ENCODE measurements at places on chromosomes 2 and 18.

- no peak for DNase-seq
These were observed 66.7 kb upstream of the TFCP2L1 start for GRCh38 chr2:121351521-121352318.

DNA sequence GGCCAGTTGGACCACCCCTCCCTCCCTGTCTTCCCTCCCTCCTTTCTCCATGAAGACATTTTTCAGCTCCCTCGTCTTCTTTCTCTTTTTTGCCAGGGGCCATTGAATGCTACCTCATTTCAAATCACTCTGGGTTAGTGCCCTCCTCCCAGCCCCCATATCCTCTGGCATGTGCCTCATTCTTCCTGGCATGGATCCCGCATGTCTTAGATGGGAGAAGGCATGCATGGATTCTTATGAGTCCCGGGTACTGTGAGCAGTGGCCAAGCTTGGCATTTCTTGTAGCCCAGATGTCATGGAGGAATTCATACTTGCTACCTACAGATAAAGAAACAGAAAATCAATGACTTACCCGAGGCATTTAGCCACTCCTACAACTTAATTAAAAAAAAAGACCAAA is 9.0 kb upstream of the HAAO start:
- no peak for DNase-seq

DNA sequence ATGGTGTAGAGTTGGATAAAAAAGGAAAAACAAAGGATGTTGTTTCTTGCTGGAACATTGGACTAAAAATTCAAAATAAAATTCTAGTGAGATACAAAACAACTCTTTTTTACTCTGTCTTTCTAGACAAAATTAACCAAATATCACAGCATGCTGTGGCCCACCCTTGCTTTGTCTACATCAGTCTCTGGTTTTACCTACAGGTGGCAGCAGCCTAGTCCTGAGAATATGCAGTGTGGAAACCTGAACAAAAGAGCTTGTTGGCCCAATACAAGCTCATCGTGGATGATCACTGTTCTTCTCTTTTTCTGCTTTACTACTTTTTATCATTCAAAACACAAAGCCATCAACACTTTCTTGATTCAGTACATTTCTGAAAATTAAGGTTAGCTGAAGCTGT is 210.4 kb downstream of the CDH19 start:
- no peak for DNase-seq

GRCh38 chr2:181106789-181107627 is 126.6 kb downstream of the UBE2E3 start:
- DNase-seq, result no peak

GRCh38 chr2:37378411-37378810 is 34.0 kb downstream of the QPCT start:
- no peak for DNase-seq

GRCh38 chr18:72871091-72871490 is 3.3 kb upstream of the NETO1 start:
- no peak for DNase-seq

- DNase-seq, result no peak
These were observed 34.7 kb downstream of the INPP4A start for GRCh38 chr2:98479371-98479770.

GRCh38 chr18:55430026-55430425 is 158.0 kb downstream of the TCF4 start:
- no peak for DNase-seq

- DNase-seq, result no peak
These were observed 6.8 kb upstream of the GREB1 start for GRCh38 chr2:11527001-11527400.

DNA sequence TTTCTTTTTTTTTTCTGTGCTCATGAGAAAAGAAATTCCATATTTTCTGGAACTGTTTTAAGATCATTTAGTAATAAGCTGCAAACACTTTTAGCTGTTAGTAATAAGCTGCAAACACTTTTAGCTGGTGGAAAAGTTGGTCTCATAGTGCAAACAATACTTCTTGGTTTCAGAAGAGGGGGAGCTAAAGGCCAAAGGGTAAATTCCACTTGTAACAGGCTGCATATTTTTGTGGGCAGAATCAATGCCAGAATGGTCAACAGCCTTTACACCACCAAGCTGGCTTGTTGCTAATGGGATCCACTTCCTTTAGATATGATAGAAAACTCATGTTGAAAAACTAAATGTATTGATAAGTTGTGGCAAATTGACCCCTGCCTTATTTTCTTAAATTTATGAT is 356.8 kb downstream of the NR4A2 start:
- DNase-seq, result no peak

- DNase-seq, result no peak
These were observed 12.5 kb downstream of the SPTBN1 start for GRCh38 chr2:54468673-54469072.

DNA sequence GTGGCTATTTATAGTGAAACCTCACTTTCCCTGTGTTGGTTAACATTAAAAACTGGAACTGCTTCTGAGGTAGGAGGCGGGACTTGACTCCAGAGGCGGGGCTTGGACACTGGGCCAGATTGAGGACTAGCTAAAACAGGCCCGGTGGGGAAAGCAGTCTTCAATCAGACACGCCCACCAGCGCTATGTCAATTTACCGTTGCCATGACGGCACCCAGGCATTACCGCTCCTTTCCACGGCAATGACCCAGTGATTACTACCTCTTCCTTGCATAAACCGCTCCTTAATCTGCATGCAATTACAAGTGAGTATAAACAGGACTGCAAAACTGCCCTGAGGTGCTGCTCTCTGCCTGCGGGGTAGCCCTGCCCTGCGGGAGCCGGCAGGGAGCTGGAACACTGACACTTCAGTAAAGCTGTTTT is 35.3 kb downstream of the LRRFIP1 start:
- DNase-seq, result peak; percentile 82

DNA sequence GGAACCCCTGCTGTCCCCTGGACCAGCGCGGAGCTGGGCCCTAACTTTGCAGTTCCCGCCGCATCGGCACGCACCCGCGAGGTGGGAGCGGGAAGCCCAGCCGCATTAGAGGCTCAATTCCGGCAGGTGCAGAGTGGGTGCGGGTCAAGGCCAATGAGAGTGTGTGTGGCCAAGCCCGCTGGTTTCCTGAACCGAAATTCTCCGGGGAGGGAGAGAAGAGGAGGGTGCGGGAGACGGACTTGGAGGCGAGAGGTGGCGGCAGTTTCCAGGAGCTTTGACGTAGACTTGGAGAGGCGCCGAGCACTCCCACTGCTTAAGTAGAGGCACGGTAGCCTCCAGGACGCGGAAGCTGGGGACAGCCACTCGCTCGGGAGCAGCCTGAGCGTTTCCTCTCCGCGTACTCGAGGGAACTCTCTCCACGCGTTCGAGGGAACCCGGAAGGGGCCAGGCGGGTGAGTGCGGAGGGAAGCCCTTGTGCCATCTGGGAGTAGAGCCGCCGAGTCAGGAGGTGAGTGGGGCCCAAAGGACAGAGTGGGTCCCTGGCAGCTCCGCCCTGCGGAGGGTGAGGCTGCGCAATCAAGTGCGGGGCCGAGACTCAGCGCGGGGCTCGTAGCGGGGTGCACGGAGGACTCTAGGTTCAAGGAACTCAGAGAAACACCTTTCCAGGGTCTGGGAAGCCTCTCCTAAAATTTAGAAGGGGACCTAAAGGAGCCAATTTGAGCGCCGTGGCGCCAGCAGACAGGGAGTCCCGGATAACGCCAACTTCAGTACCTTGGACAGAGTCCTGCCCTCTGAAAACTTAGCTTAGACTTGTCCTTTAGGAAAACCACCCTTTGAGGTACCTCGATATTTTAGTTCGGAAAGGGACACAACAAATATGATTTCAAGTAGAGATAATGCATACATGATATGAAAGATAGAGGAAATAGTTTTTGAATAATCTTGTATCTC is at the start of gene FAM237A:
TSS of gene FAM237A (plus strand) at position 413 of the 951 bp plus-strand sequence. CDS start 1,750 bp downstream, outside the sequence.
- DNase-seq, result no peak

DNA sequence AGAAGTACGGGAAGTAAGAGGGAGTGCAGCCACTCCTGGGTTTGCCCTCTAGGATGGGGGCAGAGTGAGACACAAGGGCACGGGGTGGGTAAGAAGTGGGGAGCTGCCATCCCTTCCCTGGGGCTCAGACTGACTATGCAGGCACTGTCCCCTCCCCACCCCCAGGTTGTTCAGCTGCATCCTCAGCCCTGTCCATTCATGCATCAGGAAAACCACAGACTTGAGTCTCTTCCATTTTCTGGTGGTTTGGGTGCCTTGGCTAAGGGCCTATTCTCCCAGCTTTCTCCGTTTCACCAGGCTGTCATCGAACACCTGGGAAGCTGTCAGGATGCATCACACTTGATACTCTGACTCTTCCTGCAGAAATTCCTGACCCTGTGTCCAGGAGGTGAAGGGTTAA is 111.9 kb downstream of the TFCP2L1 start:
- DNase-seq, result no peak

DNA sequence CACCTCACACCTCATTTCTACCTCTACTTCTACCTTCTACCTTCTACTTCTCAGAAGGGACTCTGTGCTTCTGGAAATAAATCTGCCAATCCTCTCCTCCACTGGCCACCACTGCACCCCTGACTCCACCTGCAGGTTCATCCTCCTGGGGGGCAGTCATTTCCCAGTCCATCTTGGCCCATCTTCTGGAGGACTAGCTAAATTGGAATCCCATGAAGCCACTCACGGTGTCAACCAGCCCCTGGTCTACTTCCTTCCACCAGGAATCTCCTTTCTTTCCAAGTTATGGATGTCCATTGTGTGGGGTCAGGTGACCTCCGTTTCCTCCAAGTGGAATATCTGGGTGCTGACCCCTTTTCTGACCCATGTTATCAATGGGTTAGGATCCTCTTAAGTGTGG is 3.9 kb downstream of the WNT10A start:
- no peak for DNase-seq

GRCh38 chr2:139529080-139529479 is 748.9 kb upstream of the NXPH2 start:
- DNase-seq, result no peak

GRCh38 chr2:105114551-105114950 is 76.7 kb downstream of the MRPS9 start:
- no peak for DNase-seq

DNA sequence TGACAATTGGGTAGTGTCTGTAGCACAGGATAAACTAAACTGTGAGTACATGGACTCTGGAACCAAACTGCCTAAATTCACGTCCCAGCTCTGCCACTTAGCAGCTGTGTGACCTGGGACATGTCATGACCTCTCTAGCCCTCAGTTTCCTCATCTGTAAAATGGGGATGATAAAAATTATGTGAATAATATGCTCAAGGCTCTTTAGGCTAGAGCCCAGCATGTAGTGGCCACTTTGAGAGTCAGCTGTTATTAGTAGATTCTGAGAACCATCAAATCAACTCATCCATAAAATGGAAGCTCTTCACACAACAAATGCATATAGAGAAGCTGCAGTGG is 87.7 kb downstream of the INPP5D start:
- DNase-seq, result no peak

GRCh38 chr2:46841621-46842020 is 74.0 kb downstream of the MCFD2 start:
- DNase-seq, result peak; percentile 47

GRCh38 chr2:173079973-173080860 is 4.6 kb downstream of the MAP3K20 start:
- no peak for DNase-seq

GRCh38 chr2:43324259-43325106 is 98.1 kb upstream of the ZFP36L2 start:
- DNase-seq, result no peak

DNA sequence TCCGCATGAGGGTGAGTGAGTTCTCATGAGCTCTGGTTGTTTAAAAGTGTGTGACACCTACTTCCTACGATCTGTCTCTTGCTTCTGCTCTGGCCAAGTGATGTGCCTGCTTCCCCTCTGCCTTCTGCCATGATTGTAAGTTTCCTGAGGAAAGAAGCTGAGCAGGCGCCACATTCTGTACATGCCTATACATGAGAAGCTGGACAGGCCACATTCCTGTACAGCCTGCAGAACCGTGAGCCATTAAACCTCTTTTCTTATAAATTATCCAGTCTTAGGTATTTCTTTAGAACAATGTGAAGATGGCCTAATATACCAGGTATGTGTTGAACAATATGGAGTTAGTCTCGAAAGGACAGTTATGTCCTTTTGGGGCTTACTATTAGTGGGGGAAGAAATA is 281.0 kb downstream of the ALK start:
- DNase-seq, result no peak

- no peak for DNase-seq
These were observed 198.0 kb upstream of the SALL3 start for GRCh38 chr18:78781601-78781960.

DNA sequence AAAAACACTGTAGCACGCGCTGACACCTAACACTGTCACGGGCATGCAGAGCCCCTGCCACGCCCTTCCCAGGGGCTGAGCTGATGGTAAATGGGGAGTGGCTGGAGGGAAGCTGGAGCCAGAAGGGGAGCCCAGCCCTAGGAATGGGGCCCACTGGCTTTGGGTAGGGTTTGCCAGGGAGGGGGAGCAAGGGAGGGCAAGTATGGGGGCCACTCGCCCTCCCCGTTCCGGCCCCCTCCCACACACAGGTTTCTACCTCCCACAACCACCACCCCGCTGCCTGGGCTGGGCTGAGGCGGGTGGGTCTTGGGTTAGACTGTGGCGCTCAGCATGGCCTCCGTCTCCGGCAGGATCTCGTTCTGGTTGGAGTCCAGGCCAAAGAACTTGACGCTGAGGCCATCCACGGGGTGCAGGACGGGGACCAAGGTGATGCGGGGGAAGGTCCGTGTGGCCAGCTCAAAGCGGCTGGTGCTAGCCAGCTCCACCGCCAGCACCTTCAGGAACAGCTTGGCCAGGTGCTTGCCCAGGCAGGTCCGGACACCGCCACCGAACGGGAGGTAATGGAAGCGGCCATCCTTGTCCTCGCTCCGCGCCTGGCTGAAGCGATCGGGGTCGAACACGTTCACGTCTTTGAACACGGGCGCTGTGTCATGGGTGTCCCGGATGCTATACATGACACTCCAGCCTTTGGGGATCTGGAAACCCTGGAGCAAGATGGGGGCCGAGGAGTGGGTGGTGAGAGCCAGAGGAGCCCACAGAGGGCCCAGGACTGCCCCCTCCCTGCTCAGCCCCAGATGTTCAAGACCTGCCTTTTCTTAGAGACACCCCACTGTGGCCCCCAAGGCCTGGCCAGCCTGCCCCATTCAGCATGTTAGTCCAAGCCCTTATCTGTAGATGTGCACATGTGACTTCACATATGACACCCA is 15.5 kb downstream of the CYP26B1 start:
- no peak for DNase-seq

- no peak for DNase-seq
These were observed 299.4 kb downstream of the AGAP1 start for GRCh38 chr2:235793163-235793752.

- DNase-seq, result no peak
These were observed 66.3 kb downstream of the NBAS start for GRCh38 chr2:15494877-15495276.

- no peak for DNase-seq
These were observed 45.7 kb upstream of the RAPH1 start for GRCh38 chr2:203580844-203581243.
